ENCODE measurements at places on chromosomes 7 and 10.

- DNase-seq = no peak
Observed at GRCh38 chr10:117652228-117653169, 110.0 kb downstream of the EMX2 start.

- no peak for DNase-seq
Observed at GRCh38 chr10:34449836-34450235, 365.3 kb downstream of the PARD3 start.

- no peak for DNase-seq
Observed at GRCh38 chr10:48300556-48300955, 5.9 kb upstream of the MAPK8 start.

DNA sequence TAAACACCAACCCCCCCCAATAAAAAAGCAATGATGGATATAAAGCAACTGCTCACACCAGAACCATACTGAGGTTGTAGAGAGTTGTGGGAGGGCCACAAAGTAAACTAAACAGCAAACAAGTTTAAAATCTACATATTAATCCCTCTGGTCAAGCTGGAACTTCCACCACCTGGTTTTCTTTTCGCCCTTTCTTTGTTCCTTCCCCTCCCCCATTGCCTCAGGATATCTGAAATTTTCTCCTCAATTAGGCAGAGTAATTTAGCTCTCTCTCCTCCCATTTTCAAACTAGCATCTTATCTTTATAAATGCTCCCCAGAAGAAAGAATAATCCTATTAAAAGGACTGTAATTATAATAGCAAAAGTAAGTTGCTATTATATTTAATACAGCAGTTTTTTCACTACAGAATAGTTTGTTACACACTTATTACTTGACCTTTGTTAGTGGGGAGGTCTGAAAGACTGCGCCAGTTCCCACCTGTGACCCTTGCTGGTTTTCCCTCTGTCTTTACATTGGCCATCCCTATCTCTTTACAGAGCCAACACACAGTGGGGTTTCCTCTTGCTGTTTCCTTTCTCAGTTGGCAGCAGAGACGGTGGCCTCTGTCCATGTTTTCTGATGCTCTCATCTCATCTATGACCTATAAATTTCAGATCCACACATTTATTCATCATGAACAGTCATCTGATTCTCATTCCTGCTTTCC lies 235.4 kb downstream of the RNLS start:
- DNase-seq = no peak

- no peak for DNase-seq
Observed at GRCh38 chr10:19979628-19980027, 163.4 kb downstream of the PLXDC2 start.

DNA sequence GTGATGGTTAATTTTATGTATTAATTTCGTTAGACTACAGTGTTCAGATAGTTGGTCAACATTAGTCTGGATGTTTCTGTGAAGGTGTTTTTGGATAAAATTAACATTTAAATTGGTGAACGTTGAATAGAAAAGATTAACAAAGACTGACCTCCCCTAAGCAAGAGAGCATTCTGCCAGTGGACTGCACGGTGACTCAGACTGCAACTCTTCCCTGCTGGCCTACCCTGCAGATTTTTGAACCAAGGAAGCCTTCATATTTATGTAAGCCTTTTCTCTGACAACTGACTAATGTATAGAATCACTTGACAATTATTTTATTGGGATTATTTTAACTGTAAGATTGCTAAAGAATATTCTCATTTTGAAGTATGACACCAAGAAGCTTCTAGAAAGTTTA lies 7.9 kb upstream of the ZNF248 start:
- no peak for DNase-seq

All from stimulated activated CD4-positive, alpha-beta T cell treated with anti-CD3 and anti-CD28 coated beads, TNF-alpha, amount 100 ng/mL, for 1 hour (primary cell).